ENCODE measurements at places on chromosomes 7 and 10.

GRCh38 chr10:48606530-48607355 lies 1.9 kb upstream of the ARHGAP22 start:
- no peak for DNase-seq

DNA sequence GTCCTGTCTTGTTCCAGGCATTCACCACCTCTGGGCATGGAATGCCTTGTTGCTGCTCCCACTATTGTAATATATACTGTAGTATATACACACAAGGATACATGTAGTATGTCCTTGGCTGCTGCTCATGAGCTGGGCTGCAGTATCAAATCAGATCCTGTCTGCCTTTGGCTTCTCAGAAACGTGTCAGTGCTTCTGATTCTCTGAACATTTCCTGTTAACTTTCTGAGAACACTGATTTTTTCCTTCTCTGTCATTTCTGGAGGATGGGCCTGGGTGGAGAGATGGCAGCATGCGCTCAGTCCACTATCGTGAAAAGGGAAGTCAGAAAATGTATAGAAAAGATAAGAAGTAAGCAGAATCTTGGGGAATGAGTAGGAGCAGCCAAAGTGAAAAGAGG lies 12.2 kb downstream of the SFTPA2 start:
- no peak for DNase-seq

DNA sequence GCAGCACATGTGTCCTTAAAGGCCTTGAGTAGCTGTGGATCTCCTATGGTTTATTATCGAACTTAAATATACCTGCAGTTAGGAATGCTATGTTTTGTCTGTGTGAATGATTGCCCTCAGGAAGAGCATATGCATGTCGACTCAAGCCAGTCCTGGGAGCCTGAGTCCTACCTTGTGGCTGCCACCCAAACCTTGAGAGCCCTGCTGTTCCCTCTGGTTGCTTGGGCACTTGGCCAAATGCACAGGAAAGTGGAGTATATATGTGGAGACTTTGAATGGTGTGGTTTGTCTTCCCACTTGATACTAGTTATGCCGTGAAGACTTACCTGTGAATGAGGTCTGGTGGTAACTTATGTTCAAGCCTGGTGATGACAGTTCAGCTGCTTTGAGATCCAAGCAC lies 409.8 kb downstream of the LRMDA start:
- no peak for DNase-seq

- no peak for DNase-seq
Measured at GRCh38 chr7:16773884-16774283, 20.3 kb downstream of the TSPAN13 start.

All from CD4-positive, alpha-beta memory T cell (primary cell).